ENCODE measurements at places on chromosomes 5 and 9.

- no peak for DNase-seq
Measured at GRCh38 chr5:53508125-53508524, 27.7 kb downstream of the FST start.

DNA sequence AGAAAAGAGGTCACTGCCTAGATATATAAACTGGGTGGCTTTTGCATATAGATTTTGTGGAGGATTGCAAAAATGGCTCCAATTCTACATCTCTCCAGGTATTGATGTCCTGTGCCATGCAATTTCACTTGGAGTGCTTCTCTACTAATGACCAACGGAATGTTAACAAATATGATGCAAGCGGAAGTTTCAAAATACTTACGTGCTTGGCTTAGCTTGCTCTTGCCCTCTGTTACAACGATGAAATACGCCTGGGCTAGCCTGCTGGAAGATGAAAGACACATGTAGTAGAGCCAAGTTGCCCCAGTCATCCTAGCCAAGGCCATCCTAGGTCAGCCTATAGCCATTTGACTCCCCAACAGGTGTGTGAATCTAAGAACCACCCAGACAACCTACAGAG is 3.6 kb upstream of the POC5 start:
- no peak for DNase-seq

DNA sequence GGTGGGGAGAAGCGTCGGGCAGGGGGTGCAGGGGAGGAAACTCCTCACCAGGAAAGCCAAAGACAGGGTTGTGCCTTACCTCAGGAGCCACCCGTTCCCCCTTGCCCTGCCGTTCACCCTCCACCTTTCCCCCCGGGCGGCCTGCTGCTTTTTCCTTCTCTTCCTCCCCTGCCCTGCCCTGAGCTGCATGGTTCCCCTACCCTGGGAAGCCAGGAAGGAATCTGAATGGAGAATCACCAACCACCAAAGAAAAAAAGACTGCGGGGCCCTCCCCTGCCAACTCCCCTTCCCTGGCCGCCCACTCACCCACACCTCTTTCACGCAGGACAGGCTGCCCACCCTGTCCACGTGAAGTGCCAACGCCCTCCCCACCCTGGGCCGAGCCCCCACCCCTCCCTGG is 820 bp upstream of the NFX1 start:
- no peak for DNase-seq

DNA sequence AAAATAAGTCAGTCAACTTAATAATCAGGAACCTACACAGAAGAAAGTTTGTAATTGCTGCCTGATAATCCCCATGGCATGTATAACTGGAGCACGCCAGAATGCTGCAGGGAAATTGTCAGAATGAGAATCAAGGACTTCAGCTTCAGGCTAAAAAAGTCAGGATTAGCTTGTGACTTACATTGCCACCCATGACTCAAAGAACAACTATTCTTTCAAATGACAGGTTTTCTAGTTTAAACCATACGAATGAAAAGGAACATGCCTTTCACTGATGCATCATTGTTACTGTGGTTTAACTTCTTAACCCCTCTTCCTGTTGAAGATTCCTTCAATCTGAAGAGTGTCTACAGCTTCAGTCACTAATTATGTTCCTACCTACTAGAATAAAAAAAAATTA is 112.4 kb downstream of the ISL1 start:
- peak; percentile 76 for DNase-seq

- DNase-seq = no peak
Measured at GRCh38 chr5:113099822-113100221, 123.2 kb downstream of the DCP2 start.

- no peak for DNase-seq
Measured at GRCh38 chr9:136133959-136134484, 15.3 kb upstream of the TMEM250 start.

GRCh38 chr5:157109744-157110143 is 900 bp upstream of the HAVCR2 start:
- DNase-seq = no peak
